ENCODE measurements at places on chromosomes 16 and 17.

- no peak for DNase-seq
Measured at GRCh38 chr16:57016831-57017230, 27.5 kb downstream of the NLRC5 start.

GRCh38 chr17:42406615-42407288 is 16.3 kb downstream of the CAVIN1 start:
- no peak for DNase-seq

GRCh38 chr17:5580969-5581368 is 3.3 kb downstream of the NLRP1 start:
- DNase-seq: no peak

DNA sequence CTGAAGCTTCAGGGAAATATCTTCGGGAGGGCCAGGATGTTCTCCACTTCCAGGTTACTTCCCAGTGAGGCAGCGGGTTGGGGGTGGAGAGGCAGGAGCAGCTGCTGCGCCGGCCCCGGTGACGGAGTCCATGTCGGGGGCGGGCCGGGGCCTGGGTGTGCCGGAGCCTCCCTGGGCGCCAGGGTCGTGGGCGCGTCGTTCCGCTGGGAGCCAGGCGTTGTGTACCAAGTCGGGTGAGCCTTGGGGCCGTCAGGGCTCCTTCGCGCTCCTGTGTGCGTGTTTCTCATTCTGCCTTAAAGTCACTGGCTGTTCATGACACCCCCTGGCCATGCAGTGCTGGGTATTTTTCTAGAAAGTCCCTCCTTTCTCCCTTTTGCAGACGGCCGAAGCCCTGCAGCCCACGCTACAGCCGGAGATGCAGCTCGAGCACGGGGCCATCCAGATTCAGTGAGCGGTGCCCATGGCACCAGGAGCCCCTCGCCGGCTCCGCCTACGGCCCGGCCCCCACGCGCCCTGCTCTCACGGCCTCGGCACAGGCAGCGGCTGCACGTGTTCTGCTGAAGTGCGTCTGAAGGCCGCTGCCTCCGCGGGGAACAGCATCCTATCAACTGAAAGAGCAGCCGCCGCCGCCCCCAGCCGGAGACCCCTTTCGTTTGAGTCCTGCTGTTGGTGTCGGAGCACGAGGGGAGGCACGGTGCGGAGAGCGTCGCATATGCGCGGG is 125.1 kb downstream of the BANP start:
- no peak for DNase-seq

DNA sequence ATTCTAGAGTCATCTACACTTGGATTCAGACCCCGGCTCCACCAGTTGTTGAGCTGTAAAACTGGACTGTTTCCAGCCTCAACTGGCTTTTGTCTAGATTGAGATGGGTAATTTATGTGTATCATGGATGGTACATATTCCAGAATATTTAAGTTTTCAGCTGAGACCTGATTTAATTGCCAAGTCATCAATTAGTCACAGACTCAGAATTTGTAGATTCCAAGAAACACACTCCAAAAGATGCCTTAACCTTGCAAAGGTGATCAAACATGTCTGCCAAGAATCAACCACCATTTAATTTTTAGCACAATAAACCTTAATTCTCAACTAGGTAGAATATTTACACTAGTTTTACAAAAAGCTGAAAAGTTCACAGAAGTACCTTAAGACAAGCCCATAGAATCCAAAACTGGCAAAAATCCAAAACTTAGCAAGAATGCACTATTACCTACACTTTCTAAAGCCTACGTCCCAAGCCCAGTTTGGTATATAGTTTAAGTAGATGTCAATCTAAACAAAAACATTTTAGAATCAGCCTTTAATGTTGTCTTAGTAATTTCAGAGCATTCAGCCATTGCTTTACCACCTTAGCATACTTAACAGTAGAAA is 17.7 kb downstream of the SIAH1 start:
- DNase-seq: no peak

DNA sequence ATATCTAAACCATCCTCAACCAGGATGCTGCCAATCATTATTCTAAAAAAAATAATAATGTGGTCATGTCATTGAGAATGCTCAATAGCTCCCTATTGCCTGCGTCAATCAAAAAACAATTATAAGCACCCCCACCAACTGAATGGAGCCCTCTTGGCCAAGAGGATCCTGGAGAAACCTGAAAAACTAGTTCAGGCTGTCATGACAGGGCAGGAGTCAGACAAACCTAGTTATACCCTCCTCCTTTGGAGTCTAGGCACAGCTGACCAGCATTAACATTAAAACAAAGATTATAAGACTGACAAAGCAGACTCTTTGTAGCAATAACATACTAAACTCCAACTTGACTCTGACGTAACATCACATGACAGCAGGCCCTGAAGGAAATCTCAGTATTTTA is 119.2 kb upstream of the CCL2 start:
- DNase-seq: no peak

DNA sequence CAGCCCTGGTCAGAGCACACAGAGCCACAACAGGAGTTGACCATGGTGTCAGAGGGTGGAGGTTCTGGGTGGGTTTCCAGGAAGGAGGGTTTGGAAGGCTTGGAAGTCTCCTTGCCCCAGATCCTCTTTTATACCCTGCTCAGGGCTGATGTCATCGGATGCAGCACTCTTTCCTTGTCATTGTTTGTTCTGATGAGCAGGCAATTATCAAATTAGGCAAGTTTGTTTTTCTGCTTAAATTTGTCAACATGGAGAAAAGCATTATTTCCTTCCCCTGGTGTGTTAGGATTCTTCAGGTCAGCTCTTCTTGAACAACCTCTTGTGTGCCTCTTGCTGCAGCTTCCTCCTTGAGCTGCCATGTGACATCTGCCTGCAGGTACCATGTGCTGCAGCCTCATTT is at the start of gene KRTAP4-4:
TSS of gene KRTAP4-4 (minus strand) at position 101 of the 400 bp plus-strand sequence. CDS start at position 44, 57 bp downstream.
- DNase-seq: no peak

- no peak for DNase-seq
Measured at GRCh38 chr17:81926451-81927151, 934 bp downstream of the MAFG start.

GRCh38 chr17:33262266-33263123 is 30.6 kb downstream of the ASIC2 start:
- DNase-seq: no peak

DNA sequence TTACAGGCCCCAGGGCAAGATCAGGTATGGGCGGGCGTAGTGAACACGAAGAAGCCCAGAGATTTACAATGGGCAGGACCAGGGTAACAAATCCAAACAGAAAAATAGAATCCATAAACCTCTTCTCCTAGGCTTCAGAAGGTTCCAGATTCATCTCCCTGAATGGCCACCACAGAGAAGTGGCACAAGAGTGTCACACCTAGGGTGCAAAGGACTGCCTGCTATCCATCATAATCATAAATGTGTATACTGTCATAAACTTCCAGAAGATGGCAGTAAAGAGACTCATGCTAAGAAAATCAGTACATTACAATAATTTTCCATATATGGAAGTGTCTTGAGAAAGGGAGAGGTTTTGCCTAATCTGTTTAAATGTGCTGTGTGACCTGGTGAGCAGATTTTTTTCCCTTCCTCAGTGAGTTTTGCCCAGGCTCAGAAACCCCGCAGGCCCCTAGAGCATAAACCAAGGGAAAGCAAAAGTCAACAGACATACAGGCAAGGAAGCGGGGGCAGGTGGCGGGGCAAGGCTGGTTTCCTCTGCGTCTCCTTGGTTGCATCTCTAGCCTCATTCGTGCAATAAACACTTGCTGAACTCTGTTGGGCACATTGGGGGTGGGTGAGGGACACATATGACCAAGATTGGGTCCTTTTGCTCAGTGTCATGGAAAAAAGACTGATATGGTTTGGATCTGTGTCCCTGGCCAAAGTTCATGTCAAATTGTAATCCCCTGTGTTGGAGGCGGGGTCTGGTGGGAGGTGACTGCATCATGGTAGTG is 92.0 kb upstream of the CDH5 start:
- no peak for DNase-seq

- no peak for DNase-seq
Measured at GRCh38 chr17:57599271-57600045, 145.6 kb downstream of the CCDC182 start.

DNA sequence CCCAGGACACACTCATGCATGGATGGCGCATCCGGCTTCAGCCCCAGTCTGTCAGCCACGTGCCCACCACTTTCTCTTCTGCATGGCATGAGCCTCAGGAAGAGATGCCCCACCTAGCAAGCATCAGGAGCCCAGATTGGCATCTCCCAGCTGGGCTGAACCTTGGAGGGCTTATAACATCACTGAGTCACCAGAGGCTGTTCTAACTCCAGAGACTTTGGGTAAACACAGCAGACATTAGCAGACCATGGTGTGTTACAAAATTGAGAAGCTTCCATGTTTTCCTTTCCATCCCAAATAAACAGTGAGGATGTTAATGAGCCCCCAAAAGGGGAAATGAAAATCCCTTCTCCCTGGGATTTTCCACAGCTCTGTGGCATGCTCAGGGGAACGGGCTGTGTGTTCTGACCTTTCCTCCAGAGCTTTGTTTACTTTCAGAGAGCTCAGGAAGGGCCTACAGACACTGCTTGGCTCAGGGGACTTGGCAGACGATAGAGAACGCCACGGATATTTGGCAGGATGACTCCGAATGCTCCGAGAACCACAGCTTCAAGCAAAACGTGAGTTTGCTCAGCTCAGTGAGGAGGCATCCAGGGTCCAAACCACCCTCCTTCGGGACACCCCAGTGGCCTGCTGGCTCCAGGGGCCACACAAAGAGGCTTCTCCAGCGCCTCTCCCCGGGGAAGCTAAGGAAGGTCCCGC is 16.5 kb downstream of the GLP2R start:
- no peak for DNase-seq

DNA sequence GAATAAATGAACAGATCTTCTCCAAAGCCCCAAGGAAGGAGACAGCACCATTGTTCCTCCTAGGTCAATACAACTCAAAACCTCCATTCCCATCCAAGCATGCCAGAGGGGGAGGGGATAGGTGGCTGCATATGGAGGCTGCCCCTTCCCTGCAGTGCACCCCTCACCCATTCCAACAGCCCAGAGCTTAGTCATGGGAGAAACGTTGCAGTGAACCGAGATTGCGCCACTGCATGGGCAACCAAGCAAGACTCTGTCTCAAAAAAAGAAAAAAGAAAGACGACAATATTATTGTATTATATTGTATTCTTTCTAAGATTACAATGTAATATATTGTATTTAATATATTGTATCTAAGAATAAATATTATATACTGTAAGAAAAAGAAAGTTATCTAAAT is 36.4 kb upstream of the CD300E start:
- no peak for DNase-seq
